HEK293T (cell line): ENCODE measurements at places on chromosomes 12 and 14.

DNA sequence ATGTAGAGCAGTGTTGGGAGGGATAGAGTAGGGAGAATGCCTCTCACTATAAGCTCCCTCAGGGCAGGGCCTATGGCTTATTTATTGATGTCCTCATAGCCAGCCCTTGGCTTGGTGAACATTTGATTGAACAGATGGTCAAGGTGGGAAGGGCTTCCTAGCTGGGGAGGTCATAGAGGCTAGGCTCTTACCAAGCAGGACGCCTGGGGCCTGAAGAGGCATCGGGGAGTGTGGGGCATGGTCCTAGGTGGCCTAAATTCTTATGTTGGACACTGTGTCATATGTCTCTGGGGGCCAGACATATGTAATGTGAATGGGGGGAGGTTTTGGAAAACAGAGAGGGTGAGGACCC lies 17.9 kb upstream of the KRT86 start:
- DNase-seq: no peak

GRCh38 chr14:103225062-103225461 lies 101.8 kb downstream of the TNFAIP2 start:
- DNase-seq: no peak

GRCh38 chr12:108449478-108449877 lies 65.6 kb upstream of the FICD start:
- DNase-seq: no peak

DNA sequence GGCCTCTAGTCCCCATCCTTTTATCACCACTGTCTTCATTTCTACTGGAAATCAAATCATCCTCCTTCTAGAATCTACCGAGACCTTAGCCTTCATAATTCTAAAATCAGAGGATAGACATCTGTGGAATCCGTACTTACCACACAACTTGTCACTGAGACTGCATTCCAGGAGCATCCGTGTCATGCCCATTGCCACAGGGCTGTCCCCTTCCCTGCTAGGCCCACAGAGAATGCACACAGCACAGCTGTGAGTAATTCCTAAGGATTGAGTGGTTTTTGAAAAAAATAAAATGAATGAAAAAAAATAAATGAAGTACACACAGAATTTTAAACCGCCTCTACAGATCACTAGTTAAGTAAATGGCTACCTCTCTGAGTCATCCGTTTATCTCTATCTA lies 21.0 kb upstream of the MAGOHB start:
- no peak for DNase-seq

DNA sequence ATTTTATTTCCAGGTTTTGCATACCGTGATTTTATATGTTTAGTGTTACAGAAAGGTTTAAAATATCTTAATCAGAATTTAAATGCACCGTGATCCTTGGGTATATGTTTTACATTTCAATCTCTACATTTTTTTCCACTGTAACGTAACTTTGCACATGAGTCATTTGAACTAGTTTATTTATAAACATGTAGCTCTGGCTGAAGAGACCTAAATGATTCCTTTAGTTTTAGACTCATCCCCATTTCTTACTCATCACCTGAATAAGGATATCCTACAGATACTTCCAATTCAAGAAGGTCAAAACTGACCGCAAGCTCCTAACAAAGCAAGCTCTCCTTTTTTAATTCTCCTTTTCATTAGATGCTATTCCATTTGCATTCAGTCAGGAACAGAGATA lies 42.7 kb upstream of the SLC6A15 start:
- no peak for DNase-seq

- no peak for DNase-seq
Measured at GRCh38 chr12:76643438-76643837, 83.9 kb upstream of the OSBPL8 start.

DNA sequence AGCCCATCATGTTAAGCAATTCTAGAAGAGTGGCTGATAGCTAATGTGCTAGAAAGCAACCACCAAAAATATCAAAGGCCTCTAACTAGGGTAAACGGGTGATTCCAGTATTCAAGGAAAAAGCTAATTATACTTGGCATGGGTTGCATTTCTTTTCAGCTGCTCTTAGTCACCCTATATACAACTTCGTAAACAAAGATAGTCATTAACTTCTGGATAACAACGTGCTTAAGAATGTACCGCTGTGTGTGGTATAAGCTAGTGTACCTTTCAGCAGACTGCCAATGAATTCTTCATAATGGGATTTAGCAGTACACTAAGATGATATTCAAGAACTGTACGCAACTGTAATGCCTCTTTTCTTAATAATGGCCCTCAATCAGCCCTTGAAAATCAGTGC lies 42.2 kb upstream of the SLC6A13 start:
- no peak for DNase-seq
